ENCODE measurements at places on chromosomes 1 and 21. TPM values are rescaled to one million over a fixed set of nuclear protein-coding genes. Genes with fewer than 3 reads are reported as not detected.

Gene FMO3
- not detected for total RNA-seq

Gene SLC25A34
- total RNA-seq = 3.8 TPM

- H3K27me3 ChIP-seq = no peaks in the 10 kb centered on the region
- peak overlapping the region; percentile 50 for H3K27ac ChIP-seq
- H3K4me1 ChIP-seq = peaks cover 14% of the 10 kb centered on the region
- no peak overlapping the region for H3K4me3 ChIP-seq
Measured at GRCh38 chr1:160935527-160936258, 18.9 kb downstream of the ITLN2 start.

DNA sequence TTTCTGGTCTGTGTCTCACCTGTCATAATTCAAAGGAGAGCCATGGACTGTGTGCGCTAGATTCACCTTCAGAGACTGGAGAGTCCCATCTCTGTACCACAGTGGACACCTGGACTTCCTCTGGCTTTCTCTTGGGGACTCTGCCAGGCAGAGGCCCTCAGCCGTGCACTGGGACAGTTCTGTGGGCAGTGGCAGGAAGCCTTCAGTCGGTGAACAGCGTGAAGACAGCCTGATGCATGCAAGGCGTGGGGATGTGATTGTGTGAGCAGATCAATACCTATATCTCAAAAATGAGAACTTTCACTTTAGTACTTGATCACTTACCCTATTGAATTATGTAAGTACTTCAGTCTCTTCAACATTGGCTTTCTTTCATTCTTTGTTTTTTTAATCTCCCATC lies 245.3 kb downstream of the DISC1 start:
- peaks cover 18% of the 10 kb centered on the region for H3K4me1 ChIP-seq
- no peak overlapping the region for H3K27ac ChIP-seq
- DNase-seq = no peak
- H3K36me3 ChIP-seq = peaks cover 4% of the 10 kb centered on the region
- H3K27me3 ChIP-seq = no peaks in the 10 kb centered on the region
- no peak overlapping the region for H3K4me3 ChIP-seq

DNA sequence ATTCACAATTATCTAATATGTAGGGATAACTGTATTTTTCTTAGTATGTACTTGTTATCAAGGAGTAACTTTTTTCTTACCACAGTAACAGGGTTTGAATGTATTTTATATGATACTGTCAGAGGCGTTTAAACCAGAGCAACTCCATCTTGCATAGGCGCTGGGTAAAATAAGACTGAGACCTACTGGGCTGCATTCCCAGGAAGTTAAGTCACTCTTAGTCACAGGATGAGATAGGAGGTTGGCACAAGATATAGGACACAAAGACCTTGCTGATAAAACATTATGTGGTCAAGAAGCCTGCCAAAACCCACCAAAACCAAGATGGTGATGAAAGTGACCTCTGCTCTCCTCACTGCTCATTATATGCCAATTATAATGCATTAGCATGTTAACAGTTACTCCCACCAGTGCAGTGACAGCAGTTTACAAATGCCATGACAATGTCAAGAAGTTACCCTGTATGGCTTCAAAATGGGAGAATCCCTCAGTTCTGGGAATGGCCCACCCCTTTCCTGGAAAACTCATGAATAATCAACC lies 64.8 kb downstream of the RPE65 start:
- H3K27me3 ChIP-seq = no peaks in the 10 kb centered on the region
- H3K4me1 ChIP-seq = peaks cover 4% of the 10 kb centered on the region
- H3K36me3 ChIP-seq = no peaks in the 10 kb centered on the region
- no peak for DNase-seq

DNA sequence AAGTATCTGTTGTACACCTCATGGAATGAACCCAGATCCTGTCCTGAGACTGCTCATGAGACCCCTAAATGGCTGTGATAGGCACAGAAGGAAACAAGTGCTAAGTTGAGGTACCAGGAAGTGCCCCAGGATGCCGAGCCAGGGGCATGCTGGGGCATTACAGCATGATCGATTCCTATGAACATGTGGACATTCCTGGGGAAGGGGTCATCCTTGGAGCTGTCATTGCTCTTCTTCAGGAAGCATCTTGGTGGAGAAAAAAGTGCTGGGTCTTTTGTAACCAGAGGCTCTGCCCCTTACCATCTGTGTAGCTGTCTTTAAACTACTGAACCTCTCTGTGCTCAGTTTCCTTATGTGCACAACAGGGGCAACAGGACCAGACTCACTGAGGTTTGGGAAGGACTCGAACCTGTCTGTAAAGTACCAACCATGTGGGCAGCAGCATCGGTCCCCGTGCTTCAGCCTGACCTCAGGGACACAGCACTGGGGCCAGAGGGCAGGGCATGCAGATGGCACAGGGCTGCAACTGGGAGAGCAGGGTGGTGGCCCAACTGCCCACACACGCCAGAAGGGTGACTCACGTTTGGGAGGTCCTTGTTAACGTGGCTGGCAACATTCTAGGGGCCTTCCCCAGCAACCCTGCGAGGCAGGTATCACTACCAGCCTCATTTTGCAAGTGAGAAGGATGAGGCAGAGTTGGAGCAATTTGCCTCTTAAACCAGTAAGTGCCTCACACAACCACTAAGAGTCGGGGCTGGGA lies 142.3 kb upstream of the EDN2 start:
- H3K27ac ChIP-seq = no peak overlapping the region
- peaks cover 68% of the 10 kb centered on the region for H3K4me1 ChIP-seq
- no peaks in the 10 kb centered on the region for H3K27me3 ChIP-seq
- no peak overlapping the region for H3K4me3 ChIP-seq

DNA sequence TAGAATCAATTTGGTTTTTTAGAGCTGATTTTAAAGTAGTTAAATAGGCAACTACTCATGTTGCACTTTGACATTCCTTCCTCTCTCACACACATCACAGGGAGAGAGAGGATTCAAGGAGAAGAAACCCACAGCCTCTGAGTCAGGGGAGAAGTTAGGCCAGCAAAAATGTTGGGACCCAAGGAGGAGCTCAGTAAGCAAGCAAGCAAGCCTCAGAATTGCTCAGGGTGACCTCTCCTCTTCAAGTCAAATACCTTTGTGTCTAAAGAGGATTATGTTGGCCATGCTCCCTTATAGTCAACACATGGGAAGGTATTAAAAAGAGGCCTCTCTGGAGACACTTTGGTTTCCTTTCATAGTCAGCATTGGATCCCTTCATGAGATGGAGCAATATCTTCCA lies 80.5 kb upstream of the WARS2 start:
- H3K27me3 ChIP-seq = no peaks in the 10 kb centered on the region
- H3K4me3 ChIP-seq = no peak overlapping the region
- no peak overlapping the region for H3K27ac ChIP-seq

DNA sequence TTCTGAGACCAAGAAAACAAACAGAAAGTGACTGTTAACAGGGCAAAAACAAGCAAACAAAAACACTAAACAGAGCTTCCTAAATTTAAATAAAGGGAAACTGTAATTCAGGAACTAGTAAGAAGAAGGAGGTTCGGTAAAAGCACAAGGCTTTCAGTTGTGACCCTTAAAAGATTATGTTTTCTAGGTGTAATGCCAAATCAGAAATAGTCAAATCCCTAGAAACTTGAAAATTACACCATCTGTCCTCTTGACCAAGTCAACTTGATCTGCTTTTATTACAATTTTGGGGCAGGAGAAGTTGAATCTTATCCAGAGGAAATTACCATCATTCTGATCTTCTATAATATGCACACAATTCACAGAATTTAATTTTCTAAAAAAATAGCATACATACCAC lies 754.0 kb upstream of the ADGRL4 start:
- no peaks in the 10 kb centered on the region for H3K27me3 ChIP-seq
- no peak overlapping the region for H3K27ac ChIP-seq
- H3K36me3 ChIP-seq = no peaks in the 10 kb centered on the region
- no peaks in the 10 kb centered on the region for H3K4me1 ChIP-seq
- H3K4me3 ChIP-seq = no peak overlapping the region

DNA sequence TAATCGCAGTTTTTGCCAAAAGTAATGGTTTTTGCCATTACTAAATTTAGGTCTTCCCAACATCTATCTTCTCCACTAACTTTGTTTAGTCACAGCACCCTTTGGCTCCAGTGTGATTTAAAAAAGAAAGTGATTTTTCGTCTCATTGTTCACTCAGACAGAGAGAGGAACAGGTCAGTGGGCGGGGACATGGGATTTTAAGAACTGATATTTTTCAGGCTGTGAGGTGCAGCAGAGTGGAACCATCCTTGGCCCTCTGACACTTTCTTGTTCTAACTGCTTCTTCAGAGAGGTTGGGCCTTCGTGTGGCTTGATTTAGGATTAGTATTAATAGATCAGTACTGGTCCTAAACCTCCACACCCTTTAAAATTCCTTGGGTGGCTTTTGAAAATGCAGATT lies 38.8 kb downstream of the CASQ2 start:
- no peak overlapping the region for H3K4me3 ChIP-seq
- peaks cover 13% of the 10 kb centered on the region for H3K27me3 ChIP-seq
- H3K4me1 ChIP-seq = no peaks in the 10 kb centered on the region

DNA sequence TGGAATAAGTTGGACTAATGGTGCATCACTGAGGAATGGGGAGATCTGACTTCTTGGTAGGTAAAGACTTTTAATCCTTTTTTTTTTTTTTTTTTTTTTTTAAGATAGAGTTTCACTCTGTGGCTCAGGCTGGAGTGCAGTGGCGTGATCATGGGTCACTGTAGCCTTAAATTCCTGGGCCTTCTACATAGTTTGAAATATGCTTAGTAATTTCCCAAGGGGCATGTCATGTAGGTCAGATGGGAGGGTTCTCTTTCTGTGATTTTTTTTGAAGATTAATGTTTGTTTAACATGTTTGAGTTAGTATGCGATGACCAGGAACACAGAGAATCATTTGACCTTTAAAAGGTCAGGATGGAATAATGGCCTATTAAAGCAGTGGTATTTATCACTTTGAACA lies 129.1 kb downstream of the S1PR1 start:
- H3K4me3 ChIP-seq = no peak overlapping the region
- H3K36me3 ChIP-seq = no peaks in the 10 kb centered on the region
- H3K27ac ChIP-seq = no peak overlapping the region
- DNase-seq = no peak

DNA sequence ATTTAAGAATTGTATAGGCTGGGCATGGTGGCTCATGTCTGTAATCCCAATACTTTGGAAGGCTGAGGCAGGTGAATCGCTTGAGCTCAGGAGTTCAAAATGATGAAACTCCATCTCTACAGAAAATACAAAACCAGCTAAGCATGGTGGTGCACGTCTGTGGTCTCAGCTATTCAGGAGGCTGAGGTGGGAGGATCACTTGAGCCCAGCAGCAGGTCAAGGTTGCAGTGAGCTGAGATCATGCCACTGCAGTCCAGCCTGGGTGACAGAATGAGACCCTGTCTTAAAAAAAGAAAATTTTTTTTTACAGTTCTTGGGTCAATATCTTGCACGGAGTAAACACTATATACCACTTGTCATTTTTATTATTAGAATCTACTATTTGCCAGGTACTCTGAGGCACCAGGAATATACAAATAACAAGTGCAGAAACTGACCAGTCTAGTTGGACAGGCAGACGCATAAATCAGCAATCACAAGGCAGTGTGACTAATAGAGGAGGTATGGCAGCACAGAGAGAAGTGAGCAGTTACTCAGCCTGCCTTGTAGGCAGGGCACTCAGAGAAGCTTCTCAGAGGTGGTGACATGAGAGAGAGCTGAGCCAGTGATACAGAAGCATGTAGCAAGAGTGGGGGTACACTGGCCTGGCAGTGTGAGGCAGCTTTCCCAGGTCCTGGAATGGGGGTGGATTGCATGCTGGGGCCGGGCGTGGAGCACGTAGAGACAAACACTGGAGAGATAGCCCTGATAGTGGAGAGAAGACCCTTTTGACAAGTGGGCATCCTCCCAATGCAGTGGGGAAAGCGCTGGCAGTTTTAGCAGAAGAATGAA lies 8.0 kb downstream of the PHLDA3 start:
- H3K4me1 ChIP-seq = no peaks in the 10 kb centered on the region
- peaks cover 5% of the 10 kb centered on the region for H3K27me3 ChIP-seq
- no peaks in the 10 kb centered on the region for H3K36me3 ChIP-seq
- H3K27ac ChIP-seq = no peak overlapping the region
- no peak overlapping the region for H3K4me3 ChIP-seq

- no peak overlapping the region for H3K27ac ChIP-seq
- no peak overlapping the region for H3K4me3 ChIP-seq
- no peak for DNase-seq
- H3K27me3 ChIP-seq = no peaks in the 10 kb centered on the region
- no peaks in the 10 kb centered on the region for H3K4me1 ChIP-seq
Measured at GRCh38 chr1:68673771-68674170, 176.9 kb upstream of the DEPDC1 start.

- H3K27ac ChIP-seq = no peak overlapping the region
- no peak for DNase-seq
- no peak overlapping the region for H3K4me3 ChIP-seq
- no peaks in the 10 kb centered on the region for H3K27me3 ChIP-seq
Measured at GRCh38 chr1:2935184-2935583, 86.1 kb upstream of the ACTRT2 start.

DNA sequence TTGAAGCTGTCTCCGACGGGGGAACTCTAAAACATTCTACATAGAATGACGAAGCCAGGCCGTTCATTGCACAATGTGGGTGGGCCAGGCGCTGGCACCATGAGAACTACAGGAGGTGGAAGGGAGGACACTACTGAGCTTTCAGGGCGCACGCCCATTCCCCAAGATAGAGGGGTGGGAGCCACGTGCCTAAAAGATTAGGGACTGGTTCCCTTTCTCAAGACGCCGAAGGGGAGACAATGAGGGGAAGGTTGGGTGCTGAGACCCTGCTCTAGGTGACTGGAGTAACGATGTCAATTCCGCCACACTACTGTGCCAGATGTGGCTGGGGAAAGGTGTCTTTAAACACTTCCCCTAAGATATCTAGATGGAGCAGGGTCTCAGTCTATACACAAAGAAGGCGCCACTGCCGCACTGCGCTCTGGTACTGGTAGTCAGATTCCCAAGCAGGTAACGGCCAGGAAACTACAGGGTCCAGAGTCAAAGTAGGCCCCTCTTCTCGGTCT lies 782 bp downstream of the CSDE1 start:
- no peak for DNase-seq
- peak overlapping the region; percentile 100 for H3K27ac ChIP-seq
- H3K27me3 ChIP-seq = no peaks in the 10 kb centered on the region
- peaks cover 64% of the 10 kb centered on the region for H3K4me1 ChIP-seq
- peaks cover 30% of the 10 kb centered on the region for H3K36me3 ChIP-seq

- peaks cover 21% of the 10 kb centered on the region for H3K27me3 ChIP-seq
- peaks cover 11% of the 10 kb centered on the region for H3K4me1 ChIP-seq
- no peak overlapping the region for H3K27ac ChIP-seq
- H3K36me3 ChIP-seq = no peaks in the 10 kb centered on the region
- H3K4me3 ChIP-seq = no peak overlapping the region
Measured at GRCh38 chr1:84757301-84757700, 67.0 kb upstream of the SSX2IP start.
